Activated CD4-positive, alpha-beta T cell treated with anti-CD3 and anti-CD28 coated beads, Interleukin-2, amount 50 U/mL, for 48 hours (primary cell): ENCODE measurements at places on chromosomes 4 and X.

DNA sequence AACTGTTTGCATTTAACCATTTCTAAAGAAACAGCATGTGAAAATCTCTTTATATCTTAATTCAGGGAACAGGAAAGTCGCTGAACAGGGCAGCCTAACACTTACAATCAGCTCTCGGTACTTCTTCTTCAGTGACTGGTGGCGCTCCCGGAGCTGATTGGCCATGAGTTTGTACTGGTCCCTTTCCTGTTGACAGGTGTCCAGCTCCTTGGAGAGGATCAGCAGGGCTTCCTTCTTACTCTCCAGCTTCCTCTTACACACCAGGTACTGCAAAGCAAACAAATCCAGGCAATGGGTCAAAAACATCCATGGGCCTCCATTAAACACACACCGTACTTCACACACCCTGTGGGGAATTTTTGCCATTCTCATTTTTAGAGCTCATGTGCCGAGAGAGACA lies 36.4 kb downstream of the CCDC149 start:
- DNase-seq, result no peak

DNA sequence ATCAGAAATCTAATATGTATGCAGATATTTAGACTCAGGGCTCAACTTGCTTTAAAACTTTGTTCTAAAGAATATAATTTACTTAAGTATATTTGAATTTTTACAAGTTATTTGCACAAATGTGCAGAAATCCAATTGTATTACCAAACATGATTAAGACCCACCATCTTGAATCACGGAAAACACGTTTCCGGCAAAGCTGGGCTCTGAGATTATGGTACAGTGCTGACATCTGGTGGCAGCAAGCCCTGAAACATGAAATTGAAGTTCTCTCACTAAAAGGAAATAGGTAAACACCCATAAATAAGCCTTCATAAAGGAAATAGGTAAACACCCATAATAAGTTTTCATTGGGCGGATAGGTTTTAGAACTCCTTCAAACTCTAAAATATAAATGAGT lies 98.3 kb upstream of the MAOA start:
- DNase-seq, result peak; percentile 52

DNA sequence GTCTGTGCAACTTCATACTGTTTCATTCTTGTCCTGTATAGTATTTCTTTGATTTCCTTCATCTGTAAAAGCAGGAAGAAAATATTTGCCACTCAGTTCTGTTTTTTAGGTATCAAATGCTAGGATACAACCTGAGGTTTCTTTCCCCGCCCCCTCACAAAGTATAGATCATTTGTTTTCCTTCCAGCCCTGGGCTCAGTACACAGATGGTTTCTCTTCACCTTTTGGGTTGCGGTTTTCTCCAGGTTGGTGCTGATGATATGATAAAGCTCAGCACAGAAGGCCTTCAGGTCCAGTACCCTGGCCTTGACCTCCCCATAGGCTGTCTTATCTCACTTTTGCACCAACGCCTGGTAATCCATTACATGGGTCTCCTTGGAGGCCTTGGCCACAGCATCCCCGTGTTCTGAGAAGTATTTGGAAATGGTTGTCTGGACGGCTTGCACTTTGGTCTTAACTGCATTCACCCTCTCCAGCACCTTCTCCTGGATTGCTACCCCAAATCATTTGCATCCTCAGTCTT lies 35.2 kb downstream of the PTTG2 start:
- DNase-seq, result no peak

DNA sequence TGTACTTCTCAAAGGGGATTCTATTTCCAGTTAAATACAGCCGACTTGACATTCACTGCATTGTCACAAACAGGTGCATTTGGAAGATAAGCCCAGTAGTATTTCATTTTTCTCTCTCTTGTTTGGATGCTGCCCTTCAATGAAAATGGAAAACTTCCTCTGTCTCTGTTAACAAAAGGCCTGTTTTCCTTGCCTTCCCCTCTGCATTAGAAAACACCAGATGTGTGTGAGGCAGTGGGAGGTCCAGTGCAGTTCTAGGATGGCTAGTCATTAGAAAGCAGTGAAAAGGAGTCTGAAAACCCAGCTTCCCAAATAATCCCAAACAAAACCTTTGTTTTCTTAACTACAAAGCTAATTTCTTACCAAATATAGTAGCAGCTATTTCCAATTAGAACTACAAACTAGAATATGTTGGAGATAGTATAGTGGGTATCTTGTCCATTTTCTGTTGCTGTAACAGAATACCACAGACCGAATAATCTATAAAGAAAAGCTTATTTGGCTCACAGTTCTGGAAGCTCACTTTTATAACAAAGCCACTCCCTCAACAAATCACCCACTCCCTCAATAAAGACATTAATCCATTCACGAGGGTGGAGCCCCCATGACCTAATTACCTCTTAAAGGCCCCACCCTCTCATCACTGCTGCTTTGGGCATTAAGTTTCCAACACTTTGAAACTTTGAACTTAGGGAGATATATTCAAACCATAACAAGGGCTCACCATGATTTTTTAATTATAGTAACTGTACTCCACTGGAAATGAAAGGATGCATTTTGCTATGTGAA lies 452.1 kb upstream of the RPS6KA3 start:
- DNase-seq, result no peak

- no peak for DNase-seq
Measured at GRCh38 chr4:8227771-8228318, 28.8 kb downstream of the SH3TC1 start.

- peak; percentile 50 for DNase-seq
Measured at GRCh38 chr4:109559625-109559982, 442 bp upstream of the MCUB start.

DNA sequence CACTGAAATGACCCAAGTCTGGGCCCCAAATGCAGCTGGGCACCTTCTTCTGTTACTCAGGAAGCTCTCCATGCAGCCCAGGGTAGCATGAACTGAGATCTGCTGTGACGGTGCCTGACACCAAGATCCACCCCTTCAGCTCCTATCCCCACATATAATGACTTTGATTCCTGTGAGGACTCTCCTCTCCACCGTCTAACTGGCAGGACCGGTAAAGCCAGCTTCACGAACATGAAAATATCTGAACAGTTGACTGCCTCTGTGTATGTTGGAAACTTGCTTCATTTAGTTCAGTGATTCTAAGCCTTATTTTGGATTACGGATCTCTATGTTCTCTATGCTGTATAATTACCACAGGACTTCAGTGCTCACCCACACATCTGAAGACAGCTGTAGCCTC lies 115.5 kb upstream of the TMEM150C start:
- DNase-seq, result no peak

GRCh38 chr4:53543561-53543960 lies 47.7 kb downstream of the LNX1 start:
- no peak for DNase-seq

GRCh38 chr4:118969359-118969758 lies 80.7 kb downstream of the SYNPO2 start:
- DNase-seq, result no peak

- no peak for DNase-seq
Measured at GRCh38 chrX:111006116-111006515, 89.9 kb upstream of the PAK3 start.

DNA sequence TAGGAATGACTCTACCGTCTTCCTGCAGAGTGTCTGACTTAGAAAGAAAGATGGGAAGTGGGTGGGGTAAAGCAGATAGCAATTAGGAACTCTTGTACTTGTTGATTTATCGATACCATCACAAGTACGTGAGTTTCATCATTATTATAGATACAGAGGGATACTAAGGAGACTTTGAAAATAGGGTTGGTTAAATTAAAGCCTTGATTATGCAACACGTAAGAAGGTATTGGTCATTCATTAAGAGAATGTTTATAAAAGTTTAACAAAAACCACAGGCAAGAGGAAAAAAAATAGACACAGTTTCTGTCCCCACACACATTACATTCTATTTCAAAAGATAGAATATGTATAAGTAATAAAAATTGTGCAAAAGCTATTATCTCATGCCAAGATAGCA lies 65.9 kb upstream of the UGT2B7 start:
- DNase-seq, result no peak

- DNase-seq, result no peak
Measured at GRCh38 chrX:40878766-40879165, 143.4 kb upstream of the MED14 start.

GRCh38 chr4:139454111-139455045 lies at the start of gene RAB33B:
TSS of gene RAB33B (plus strand) at chr4:139454121. CDS start at chr4:139454196, 75 bp downstream.
- DNase-seq, result no peak

DNA sequence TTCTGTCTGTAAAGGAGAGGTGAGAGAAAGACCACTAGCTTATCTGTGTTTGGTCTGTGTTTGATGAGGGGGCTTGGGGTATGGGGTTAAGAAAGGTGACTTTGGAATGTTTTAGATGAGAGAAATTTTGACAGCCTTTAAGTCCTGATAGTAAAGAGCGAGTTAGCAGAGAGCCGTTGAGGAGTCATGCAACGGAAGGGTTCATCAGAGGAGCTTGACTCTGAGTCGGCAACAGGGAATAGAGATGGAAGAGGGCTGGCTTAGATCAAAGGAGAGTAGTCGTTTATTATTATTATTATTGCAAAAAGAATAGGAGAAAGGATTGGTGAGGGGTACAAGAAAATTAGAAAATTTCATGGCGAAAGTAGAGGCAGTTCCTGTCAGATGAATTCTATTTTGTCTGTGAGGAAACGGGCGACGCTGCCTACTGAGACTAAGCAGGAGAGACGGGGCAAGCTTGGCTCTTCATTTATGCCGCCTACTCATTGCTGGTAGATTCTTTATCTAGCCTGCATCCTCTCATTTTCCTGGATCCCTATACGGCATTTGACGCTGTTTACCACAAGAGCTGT lies 473 bp upstream of the VAMP7 start:
- no peak for DNase-seq
